ENCODE measurements at places on chromosomes 12 and 14.

DNA sequence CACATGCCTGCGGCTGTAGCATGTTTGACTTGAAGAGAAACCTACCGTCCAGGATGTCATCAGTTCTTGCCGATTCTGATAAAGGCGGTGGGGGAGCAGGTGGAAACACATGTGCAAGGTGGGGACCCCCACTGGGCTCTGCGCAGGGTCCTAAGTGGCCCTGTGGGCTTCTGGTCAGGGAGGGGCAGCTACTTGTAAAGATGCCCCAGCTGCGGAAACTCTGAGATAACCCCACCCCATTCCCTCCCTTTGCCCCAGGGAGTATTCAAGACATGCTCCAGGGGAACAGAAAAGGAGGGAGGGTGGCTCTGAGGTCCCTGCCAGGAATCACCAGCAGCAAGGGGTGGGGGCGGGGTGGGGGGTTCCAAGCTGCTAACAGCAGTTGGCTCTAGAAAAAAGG lies 67.6 kb downstream of the PIWIL1 start:
- DNase-seq = no peak

DNA sequence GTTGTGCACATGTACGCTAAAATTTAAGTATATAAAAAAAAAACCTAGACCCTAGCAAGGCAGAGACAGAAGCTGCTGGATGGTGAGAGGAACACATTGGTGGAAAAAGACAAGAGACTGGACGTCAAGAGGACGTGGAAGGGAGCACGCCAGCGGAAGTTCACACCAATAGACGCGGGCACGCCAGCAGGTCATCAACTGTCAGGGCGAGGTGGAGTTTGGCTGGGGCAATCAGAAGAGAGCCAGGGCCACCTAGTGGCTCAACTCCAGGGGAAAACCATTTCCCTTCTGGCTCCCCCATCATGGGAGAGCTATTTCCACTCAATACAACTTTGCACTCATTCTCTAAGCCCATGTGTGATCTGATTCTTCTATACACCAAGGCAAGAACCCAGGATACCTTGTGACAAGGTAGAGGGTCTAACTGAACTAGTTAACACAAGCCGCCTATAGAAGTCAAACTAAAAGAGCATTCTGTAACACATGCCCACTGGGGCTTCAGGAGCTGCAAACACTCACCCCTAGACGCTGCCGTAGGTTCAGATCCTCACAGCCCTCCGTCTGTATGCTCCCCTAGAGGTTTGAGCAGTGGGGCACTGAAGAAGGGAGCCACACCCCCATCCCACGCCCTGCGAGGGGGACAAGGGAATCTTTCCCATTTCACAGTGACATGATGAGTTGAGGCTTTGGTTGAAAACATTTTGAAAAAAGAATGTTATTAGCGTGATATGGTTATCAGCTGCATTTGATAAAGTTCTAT lies 702.7 kb downstream of the TMTC2 start:
- DNase-seq = no peak

- no peak for DNase-seq
These were observed 45.1 kb downstream of the SAV1 start for GRCh38 chr14:50622978-50623377.

GRCh38 chr12:16586350-16587109 lies 19.4 kb downstream of the LMO3 start:
- DNase-seq = no peak

DNA sequence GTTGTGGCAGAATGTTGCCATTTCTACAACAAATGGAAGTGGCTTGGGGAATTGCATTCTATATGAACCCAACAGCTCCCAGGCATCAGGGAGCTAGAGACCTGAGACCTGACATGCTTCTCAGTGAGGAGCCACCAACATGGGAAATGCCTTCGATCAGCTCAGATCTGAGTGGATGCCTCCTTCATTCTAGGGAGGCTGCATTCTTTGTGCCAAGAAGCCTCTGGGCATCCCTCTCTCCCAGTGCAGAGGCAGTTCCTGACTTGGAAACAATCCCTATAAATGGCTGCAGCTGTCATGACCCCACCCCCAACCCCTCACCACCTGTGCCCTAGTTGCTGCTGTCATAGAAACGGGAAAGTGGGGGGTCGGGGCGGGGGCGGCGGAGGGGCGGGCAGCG lies 196.3 kb downstream of the PPM1H start:
- no peak for DNase-seq
